ENCODE measurements at places on chromosomes 7 and 10.

DNA sequence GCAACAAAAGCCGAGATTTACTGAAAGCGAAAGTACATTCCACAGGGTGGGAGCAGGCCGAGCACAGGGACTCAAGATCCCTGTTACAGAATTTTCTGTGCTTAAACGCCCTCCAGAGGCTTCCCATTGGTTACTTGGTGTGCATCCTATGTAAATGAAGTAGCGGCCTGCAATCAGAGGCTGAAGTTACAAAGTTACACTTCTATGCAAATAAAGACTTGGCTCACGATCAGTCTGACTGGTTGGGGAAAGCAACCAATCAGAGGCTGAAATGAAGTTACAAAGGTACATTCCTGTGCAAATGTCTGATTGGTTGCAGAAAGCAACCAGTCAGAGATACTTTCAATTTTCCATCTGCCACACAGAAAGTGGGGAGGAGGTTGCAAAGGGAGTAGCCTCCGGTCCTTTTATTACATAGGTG is 4.1 kb downstream of the ACBD7 start:
- no peak for DNase-seq

DNA sequence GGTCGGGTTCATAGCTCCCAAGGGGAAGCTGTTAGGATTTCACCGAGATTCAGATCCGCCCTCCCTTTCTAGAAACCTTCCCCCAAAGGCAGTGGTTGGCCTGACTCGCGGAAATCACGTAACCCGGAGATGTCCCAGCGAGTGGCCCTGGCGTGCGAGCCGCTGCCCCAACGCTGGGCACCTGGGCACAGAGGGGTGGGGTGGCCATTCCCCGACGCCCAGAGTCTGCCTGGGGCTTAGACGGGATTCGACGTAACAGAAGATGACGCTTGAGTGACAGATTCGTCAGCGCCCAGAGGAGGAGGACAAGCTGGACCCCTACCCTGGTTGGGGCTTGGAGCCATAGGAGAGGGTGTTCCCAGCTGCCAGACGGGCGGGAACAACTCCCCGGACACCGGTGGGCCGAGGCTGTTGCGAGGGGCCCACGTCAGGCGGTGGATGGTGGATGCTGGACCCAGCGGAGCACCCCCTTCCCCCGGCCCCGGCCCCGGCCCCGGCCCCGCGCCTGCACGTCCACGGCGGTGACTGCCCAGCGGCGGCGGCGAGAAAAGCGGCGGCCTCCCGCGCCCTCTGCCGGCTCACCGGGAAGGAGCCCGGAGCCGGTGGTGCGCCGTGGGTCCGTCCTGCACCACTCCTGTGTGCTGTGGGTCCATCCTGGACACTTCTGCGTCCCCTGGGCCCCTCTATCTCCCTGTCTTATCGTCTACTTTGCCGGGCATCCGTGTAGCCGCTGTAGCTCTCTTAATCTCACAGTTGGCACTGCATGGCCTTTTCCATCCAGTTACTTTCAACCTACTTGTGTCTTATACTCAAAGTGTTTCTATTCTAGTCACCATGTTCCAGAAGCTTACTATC is 35.4 kb upstream of the KNDC1 start:
- no peak for DNase-seq

- DNase-seq = no peak
These were observed 6.4 kb downstream of the FBH1 start for GRCh38 chr10:5896208-5897052.

GRCh38 chr7:25427721-25428120 is 199.4 kb upstream of the NPVF start:
- DNase-seq = peak; percentile 6

- DNase-seq = no peak
These were observed 115.1 kb downstream of the MAD1L1 start for GRCh38 chr7:2117646-2118045.

GRCh38 chr7:107967420-107967819 is 35.5 kb downstream of the LAMB1 start:
- DNase-seq = no peak

GRCh38 chr10:68106656-68107055 is 2.6 kb upstream of the MYPN start:
- DNase-seq = no peak

GRCh38 chr10:105359708-105360107 is 718.6 kb downstream of the SORCS3 start:
- no peak for DNase-seq

DNA sequence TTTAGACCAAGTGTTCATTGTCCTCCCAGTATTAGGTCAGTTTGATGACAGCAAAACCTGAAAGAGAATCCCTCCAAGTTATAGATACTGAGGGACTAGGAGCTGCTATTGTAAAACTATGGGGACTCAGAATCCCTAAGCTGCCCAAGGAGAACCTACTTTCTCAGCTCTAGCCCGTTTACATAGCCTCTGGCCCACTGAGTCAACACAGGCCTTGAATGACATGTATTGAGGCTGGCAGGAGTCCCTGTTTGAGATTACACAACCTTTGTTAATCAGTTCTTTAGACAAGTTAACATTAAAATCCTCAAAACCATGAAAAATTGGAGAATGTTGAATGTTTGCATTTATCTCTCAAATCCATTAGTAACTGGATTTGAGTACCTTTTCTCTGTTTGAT is 1079.0 kb downstream of the KCNMA1 start:
- DNase-seq = no peak

- no peak for DNase-seq
These were observed 393.1 kb downstream of the TNS3 start for GRCh38 chr7:47188653-47189315.

DNA sequence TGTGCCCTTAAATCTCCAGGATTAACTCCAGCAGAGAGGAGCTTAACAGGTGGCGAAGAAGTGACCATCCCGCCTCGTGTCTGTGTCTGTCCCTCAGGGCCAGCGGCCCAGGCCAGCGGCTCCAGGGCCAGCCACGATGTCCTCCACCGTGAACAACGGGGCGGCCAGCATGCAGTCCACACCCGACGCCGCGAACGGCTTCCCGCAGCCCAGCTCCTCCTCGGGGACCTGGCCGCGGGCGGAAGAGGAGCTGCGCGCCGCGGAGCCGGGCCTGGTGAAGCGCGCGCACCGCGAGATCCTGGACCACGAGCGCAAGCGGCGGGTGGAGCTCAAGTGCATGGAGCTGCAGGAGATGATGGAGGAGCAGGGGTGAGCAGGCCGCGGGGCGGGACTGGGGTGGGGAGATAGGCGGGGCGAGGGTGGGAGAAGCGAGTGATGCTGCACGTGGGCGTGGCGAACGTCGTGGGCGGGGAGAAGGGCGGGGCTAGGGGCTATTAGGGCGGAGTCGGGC is 33.3 kb downstream of the SRRM3 start:
- peak; percentile 68 for DNase-seq

DNA sequence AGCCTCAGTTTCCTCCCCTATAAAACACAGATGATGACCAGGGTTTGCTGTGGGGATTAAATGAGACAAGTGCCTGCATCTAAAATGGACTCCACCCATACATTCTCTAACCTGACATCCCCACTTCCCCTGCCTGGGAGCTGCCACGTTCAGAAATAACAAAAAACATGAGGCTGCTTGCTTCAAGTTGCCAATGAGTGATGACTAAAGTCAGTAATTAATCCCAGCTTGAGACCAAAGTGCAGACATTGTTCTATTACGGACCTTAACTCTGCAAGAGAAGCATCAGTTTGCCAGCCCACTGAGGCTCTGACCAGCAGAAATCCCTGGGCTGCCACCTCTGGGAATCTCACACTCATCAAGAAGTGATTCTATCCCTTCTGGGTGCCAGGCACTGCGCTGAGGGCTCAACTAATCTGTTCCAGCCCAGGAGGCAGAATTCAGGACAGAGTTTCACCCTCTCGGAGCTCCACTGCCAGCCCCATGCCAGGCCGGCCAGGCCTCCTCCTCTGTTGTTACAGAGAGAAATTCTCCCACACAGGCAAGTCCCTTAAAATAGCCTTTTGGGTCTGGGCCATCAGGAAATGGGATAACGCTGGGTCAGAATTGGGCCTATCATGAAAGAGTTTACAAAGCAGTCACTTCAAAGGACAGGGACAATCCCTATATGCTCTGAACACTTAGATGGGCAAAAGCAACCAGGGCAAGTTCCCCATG is 11.4 kb downstream of the SH3PXD2A start:
- DNase-seq = no peak

GRCh38 chr10:84424731-84425167 is 96.4 kb downstream of the CCSER2 start:
- DNase-seq = no peak

DNA sequence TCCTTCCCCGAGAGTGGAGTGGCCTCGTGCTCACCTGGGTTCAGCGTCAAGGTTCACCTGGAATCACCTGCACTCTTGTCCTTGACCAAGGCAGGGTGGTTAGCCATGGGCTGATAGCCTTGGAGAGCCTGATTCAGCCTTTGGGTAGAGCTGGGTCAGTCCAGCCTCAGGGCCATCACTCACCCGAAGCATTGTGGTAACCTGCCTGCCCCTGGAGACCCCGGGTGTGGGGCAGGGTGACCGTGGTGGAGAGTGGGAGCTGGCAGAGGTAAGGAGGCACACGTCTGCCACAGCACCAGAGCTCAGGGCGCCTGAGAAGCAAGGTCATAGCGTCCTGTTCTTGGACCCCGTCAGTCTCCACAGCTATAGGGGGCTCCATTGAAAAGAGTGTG is 27.8 kb upstream of the WDFY4 start:
- DNase-seq = no peak

DNA sequence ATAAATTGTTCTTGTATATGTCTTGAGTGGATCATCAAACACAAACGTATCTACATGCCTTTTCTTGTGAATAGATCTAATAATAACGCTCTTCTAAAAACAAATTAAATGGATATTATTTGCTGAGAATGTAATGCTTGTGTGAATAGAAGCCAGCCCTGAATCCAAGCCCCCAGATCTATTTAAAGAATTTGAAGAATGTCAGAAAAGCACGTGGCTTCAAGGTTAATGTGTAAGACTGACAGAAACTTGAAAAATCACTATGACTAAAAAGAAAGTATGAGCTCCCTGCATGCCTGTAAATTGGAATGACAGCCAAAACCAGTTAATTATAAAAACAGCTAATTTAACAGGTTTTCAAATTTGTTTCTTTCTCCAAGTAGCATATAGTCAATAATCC is 43.2 kb upstream of the ATRNL1 start:
- DNase-seq = no peak

DNA sequence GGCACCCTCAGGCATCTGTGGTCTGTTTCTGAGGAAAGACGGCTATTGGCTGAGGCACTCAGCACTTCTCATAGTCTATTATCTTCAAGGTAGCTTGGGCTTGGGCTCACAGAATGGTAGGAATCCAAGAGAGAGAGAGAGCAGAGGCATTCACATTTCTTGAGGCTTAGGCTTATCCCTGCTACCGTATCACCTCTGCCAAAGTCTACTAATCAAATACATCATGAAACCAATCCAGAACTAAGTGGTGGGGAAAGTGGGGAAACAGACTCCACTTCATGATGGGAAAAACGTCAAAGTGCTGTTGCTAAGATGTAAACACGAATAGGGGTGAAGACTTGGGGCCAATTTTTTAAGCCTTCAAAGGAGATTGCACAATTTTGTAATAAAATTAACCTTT is 271.1 kb upstream of the SEMA3D start:
- no peak for DNase-seq

DNA sequence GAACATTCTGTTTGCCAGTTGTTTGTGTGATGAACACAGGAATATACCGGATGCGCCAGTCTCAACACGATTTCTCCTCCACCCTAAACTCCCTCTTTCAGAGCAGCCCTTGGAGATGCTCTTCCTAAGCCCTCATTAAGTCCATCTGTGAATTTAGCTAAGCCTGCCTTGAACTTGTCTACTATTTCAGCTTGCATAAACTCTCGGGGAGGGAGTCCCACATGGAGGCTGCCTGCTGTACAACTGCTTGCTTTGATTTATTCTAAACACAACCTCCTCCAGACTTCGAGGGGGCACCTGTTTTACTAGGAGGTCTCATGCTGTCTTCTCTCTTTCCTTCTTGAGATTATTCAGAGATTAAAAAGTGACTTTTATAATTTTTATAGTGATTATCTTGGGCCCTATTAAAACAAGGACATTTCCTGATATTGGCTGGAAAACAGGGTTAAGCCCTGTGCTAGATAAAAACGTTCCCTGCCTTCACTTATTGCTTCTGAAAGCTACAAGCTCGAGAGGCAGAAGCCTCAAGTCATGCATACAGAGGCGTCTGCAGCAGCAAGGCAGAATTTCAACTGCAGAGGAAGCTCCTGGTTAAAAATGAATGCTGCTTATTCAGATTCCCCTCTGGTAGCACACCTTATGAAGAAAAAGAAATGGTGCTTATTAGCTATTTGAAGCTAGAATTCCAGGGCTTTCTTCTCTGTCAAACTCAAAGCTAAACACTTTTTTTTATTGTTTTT is 174.3 kb downstream of the FANK1 start:
- DNase-seq = no peak

DNA sequence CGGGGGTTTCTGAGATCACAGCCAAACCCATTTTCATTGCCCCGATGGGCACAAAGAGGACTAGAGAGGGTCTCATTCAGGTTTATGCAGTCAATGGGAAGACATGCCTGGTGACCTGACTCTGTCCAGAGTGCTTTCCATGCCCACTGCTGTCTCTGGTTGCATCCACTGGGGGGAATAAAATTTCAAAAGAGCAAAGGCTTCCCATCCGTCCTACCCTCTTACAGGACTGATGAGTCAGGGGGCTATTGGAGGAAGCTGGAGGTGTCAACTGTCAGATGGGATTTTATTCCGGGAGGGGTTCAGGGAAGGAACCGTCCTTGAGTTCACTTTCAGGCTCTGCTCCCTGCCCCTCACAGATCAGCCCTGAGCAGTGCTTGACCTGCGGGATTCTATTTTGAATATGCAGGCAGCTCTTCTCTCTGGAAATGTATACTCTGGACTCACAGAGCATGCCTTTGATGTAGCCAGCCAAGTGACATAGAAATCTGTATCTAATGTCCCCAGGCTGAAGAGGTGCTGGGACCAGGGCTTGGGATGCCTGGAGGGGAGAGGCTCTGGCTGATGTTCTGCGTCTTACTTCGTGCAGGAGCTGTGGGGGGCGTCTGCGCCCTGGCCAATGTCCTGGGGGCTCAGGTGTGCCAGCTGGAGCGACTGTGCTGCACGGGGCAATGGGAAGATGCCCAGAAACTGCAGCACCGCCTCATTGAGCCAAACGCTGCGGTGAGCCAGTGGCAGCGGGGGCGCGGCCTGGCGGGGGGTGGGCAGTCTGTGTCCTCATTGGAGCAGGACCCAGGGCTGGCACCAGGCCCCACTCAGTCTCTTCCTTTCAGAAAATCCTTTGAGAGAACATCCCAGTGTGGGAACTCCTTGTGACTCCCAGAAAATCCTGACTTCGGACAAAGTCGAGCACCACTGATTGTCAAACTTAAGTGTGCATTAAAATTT is 12.0 kb downstream of the C10orf62 start:
- no peak for DNase-seq

All from OCI-LY7 (cell line).